RWPE2 (cell line): ENCODE measurements at places on chromosomes 16 and 17.

- DNase-seq: no peak
Observed at GRCh38 chr17:82816358-82816757, 23.5 kb downstream of the ZNF750 start.

DNA sequence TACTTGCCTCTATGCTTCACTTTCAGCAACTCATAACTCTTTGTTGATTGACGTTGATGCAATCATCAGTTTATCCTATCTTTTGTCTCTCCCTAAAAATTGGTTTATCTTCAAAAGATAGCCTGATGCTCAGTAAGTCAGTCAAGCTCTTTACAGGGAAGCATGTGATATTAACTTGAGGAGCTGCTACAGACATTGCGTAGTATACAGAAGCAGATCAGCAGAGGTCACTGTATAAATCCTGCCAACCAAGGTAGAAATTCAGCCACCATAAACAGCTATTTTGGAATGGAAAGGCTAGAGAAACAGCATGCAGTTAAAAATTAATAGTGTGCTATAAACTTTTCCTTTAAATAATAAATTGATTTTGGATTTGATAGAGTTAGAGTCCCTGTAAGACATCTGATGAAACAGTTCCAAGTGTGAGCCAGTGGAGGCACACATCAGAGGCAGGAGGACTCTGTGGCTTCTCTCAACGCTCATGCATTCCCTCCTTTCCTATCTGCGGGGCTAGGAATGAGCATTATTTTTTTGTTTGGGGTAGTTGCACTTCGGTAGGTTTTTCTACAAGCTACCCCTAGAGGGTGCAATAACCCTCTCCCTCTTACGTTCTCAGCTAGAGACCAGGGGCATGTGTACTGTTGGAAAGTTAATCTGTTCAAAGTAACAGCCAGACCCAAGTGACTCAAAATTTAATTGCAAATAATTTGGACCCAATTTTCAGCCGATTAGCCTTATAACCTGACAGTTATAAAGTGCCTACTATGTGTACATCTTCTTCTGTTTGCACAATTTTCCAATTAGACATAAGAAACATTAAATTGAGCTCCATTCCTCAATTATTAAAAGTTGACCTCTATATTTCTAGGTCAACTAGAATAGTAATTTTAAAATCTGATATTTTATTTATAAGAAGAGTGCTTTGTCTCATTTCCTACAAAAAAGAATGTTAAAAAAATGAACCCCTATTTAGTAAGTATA is 647.7 kb upstream of the SOX9 start:
- DNase-seq: no peak

- no peak for DNase-seq
Observed at GRCh38 chr17:61002316-61002736, 324.7 kb downstream of the BCAS3 start.

DNA sequence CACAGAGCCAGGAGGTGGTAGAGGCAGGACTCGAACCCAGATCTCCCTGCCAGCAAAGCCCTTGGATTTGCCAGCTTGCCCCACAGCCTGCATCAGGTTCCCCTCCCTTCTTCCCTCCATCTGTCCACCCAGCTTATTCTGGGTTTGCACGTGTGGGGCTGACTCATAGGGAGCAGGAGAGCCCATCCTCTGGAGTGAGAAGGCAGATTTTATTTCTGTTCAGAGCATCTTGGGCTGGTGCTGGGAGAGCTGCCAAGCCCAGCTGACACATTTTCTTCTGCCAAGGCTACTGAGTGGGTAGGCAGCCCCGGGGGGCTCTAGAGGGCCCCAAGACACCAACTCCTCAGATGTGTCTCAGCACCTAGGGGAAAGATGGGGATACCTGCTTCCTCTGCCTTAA is 106.3 kb upstream of the CRHR1 start:
- DNase-seq: no peak
